CD8-positive, alpha-beta T cell (primary cell): ENCODE measurements at places on chromosomes 16 and 17. TPM values are rescaled to one million over a fixed set of nuclear protein-coding genes. Genes with fewer than 3 reads are reported as not detected.

Gene CMTM4
- total RNA-seq = 0.89 TPM

Gene WSCD1
- not detected for total RNA-seq

DNA sequence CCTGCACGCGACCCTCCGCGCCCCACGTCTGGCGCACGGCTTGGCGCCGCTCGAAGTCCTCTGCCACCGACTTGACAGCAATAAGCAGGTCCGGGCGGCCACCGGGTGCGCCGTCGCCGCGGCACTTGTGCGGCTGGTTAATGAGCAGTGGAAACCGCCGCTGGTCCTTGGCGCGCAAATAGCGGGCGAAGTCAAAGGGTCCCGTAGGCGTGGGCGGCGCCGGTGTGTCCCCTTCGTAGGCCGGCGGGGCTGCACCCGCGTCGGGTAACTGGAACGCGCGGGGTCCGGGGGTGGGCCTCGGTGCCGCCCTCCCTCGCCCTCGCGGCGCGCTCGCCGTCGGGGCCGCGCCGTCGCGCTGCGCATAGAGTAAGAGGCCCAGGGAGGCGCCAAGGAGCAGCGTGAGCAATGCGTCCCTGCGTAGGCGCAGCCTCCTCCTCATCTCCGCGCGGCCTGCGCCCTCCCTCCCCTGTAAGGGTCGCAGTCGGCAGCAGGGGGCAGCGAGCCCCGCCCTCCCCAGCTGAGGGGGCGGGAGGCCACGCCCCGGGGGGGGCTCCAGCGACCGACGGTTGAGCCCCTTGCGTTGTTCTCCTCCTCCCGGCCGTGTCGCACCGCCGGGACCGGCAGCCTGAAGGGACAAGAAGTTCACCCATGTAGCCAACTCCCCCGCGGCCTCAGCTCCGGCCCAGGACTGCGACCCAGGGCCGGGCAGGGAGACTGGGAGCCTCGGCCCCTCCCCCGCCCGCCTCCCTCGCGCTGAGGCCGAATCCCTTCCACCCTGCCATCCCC is 558 bp downstream of the B3GNT9 start:
- DNase-seq = no peak

- no peak for DNase-seq
Measured at GRCh38 chr16:22315979-22316378, 18.8 kb downstream of the POLR3E start.

DNA sequence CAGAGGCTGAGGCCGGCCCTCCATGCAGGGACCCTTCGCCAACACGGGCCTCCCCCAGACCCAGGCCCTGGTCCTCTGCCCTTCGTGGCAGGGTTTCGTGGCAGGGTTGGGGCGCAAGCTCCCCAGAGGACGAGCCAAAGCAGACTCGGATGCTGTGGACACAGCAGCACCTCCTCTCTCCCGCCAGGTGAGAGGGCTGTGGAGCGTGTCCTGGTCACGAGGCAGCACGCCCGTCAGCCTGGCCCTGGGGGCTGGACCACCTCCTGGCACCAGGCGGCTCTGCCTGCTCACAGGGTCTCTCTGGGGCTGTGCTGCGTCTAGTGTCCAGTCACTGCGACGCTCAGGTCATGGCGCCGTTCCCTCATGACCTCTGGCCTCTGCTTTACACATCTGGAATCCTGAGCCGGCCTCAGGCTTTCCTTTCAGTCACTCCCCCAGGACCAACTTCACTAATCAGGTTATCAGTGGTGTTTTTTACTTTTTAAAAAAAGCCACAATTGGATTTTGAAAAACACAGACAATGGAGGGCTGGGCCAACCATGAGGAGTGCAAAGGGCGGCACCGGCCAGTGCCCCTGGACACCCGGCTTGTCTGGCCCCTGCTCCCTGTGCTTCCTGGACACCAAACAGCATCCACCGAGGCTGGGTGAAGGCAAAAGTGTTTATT is 5.4 kb downstream of the NDUFAF8 start:
- no peak for DNase-seq

DNA sequence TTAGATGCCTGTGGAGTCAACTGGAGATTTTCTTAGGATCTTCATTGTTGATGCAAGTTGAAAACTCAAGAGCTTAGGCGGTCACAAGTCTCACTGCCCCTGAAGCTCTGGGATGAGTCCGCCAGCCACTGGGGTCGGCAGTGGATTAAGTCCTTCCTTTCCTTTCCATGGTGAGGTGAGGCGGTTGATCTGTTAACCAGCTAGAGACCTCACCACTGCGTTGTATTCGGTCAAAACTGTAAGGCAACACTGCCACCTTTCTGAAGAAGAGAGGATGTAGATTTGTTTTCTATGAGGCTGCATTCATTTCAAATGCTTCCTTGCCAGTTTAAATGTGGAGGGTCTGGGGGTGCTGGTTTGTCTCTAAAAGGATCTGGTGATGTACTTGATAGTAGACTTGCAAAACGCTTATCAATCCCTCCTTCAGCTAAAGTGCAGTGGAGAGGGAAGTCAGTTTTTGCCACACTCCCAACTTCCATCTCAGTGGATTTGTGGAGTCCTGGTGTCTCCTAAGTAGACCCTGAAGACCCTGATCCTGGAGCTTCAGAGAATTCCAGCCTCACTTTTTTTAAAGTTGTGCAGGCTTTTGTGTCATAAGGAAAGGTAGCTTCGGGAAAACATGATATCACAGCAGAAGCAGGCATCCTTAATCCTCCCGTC is 1.7 kb downstream of the MYOCD start:
- DNase-seq = no peak
